ENCODE measurements at places on chromosomes 2 and 18.

DNA sequence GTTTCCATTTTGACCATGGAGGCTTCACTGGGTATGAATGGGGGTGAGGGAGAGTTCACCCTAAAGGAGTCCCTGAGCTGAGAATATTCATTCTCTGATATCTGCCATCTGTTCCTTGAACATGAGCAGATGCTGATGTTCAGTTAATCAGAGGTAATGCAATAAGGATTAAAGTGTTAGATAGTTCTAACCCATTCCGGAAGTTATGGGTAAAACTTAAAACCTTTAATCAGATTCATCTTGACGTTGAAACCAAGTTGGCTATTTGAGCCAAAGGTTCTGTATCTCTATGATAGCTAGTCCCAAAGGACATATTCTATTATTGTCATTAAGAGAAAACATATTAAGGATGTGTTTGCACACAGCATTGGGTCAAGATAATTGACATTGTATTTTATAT lies 268.9 kb downstream of the PLCL1 start:
- no peak for DNase-seq

- peak; percentile 92 for DNase-seq
Measured at GRCh38 chr18:77067291-77068061, 65.1 kb downstream of the MBP start.

GRCh38 chr2:143575340-143575739 lies 446.1 kb downstream of the ARHGAP15 start:
- DNase-seq: peak; percentile 11

GRCh38 chr2:29317077-29317517 lies 201.9 kb downstream of the CLIP4 start:
- peak; percentile 81 for DNase-seq

DNA sequence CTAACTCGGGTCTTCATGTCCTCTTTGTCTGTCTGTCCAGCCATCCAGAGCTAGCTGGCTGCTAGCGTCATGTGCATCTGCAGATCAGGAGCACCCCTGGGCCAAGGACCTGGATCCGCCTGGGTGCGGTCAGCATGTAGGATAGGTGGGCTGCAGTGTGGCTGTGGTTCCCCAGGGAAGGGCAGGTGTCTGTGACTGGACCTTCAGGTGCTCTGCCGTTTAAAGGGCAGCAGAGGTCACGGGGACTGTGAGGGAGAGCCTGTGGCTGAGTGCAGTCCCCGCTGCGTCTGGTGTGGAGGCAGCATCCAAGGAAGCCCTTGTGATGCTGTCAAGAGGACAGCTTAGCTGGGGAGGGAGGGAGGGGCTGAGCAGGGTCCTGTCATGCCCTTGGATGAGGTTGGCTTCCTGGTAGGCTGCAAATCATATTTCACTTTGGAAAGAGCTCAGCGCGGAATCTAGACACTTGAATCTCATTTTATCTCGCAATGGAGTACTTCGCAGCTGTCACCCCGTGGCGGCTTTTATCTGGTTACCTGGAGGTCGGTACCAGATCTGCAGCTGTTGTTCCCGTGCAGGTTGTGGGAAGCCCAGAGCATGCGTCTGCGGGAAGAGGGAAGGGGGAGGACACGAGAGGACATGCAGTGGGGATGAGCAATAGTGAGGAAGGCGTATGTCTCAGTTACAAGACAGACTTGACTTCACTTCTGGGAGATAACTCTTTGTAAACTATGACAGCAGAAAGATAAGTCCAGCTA lies 5.9 kb upstream of the RALB start:
- DNase-seq: no peak

DNA sequence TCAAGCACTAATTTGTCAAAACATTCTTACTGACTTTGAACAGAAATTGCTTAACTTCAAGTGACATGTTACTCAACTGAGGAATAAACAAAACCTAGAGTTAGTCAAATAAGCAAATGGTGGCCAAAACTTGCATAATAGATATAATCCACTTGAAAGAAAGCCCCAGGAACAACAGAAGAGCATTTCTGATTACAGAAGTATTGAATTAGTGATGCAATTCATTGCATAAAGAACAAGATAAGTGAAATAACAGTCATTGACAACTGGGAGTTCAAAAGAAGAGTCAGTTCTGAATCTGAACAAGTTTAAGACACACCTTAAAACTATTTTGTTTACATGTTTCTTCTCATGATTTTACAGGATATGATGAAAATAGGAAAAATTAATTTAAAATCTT lies 30.8 kb downstream of the COBLL1 start:
- peak; percentile 59 for DNase-seq

GRCh38 chr2:161582386-161582785 lies 41.8 kb upstream of the SLC4A10 start:
- no peak for DNase-seq

Data from fibroblast of the aortic adventitia (primary cell).